CD4-positive, alpha-beta T cell treated with Interleukin-12 subunit alpha and Interleukin-12 subunit beta, for 1 hour (primary cell): ENCODE measurements at places on chromosomes 4 and X.

GRCh38 chrX:153667956-153668396 is 5.6 kb downstream of the PNCK start:
- peak; percentile 76 for DNase-seq

- DNase-seq, result no peak
These were observed 49.6 kb downstream of the PROM1 start for GRCh38 chr4:16034010-16034748.

GRCh38 chr4:36854554-36854953 is 390.0 kb upstream of the NWD2 start:
- no peak for DNase-seq

DNA sequence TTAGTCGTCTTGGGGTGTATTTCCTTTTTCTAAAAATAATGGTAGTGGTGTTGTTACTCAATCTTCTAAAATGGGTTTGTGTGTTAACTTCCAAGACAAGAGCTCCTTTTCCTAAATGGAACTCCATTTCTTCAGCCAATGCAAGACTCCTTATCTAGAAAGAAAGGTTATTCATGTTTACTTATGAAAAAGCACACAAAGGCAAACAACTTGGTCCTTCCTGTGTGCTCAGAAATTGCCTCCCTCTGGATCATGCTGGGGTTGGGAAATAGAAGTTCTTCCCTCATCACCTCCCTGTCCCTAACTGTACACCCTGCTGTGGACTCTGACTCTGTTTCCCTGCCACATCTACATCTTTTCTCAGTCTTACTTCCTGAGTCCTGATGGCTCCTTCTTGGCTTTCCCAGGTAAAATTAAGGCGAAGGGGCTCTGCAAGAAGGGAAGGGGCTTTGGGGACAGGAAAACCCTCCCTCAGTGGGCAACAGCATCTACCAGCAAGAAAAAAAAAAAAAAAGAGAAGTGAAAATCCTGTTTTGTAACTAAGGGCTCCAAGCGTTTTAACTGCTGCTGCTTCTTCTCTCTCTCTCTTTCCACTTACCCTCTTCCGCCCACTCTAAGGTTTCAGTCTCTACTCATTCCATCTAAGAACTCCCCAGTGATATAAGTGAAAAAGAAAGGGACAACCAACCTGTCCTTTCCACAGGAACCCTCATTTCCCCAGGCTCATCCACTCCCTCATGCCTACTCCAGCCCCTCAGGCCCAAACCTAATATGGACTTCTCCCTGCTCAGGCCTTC is 19.8 kb upstream of the TASL start:
- DNase-seq, result no peak

GRCh38 chr4:119683518-119683917 is 54.9 kb upstream of the PDE5A start:
- no peak for DNase-seq

GRCh38 chrX:118346258-118347094 is 570 bp downstream of the WDR44 start:
- DNase-seq, result peak; percentile 52

DNA sequence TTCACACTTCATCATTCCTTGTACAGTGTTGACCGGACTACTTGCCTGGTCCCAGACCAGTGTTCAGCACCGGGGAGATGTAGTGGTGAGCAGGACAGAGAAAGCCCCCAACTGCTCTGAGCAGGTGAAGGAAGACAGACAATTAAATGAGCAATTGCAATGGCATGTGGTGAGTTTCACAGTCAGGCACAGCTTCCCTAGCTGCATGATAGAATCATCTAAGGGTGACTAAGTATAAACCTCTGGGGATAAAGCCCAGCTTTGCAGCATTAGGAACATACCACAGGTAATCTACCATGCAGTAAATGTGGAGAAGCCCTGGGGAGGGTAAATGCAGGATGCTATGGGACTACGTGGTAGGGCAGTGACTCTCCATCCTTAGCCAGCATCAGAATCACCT is 47.8 kb downstream of the TMA16 start:
- DNase-seq, result no peak

DNA sequence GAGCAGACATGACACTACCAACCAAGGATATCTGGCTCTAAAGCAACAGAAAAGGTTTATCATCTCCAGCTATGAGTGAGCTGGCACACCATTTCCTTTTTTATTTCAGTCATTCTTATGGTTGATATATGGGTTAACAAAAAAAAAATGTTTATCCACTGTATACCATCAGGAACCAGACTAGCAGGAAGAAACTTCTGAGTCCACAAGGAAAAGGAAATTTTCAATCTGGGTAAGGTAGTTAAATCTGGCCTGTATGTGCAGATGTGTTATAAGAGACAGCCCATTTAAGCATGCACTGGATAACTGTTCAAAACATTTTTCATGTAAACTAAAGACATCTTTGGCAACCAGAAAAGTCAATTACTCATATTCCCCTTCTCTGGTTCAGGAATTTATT is 35.0 kb downstream of the AMMECR1 start:
- no peak for DNase-seq

- no peak for DNase-seq
These were observed 82.3 kb downstream of the FREM3 start for GRCh38 chr4:143617994-143618679.

DNA sequence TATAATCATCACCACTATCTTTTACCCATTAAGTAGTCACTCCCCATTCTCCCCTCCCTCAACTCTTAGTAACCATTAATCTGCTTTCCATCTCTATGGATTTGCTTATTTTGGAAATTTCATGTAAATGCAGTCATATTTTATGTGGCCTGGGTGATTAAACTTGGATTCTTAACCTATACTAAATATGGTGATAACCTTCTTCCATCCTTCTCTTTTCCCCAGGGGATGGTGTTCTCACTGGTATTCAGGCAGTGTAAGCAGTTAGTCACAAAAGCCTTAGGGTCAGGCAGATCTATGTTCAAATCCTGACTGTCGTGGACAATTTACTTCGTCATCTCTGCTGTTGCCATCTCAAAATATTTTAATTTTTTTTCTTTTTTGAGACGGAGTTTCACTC is 29.6 kb downstream of the RAB40AL start:
- DNase-seq, result no peak

- DNase-seq, result peak; percentile 3
These were observed 69.5 kb downstream of the PDE5A start for GRCh38 chr4:119559044-119559647.

GRCh38 chr4:11483046-11483445 is 54.4 kb upstream of the HS3ST1 start:
- no peak for DNase-seq

DNA sequence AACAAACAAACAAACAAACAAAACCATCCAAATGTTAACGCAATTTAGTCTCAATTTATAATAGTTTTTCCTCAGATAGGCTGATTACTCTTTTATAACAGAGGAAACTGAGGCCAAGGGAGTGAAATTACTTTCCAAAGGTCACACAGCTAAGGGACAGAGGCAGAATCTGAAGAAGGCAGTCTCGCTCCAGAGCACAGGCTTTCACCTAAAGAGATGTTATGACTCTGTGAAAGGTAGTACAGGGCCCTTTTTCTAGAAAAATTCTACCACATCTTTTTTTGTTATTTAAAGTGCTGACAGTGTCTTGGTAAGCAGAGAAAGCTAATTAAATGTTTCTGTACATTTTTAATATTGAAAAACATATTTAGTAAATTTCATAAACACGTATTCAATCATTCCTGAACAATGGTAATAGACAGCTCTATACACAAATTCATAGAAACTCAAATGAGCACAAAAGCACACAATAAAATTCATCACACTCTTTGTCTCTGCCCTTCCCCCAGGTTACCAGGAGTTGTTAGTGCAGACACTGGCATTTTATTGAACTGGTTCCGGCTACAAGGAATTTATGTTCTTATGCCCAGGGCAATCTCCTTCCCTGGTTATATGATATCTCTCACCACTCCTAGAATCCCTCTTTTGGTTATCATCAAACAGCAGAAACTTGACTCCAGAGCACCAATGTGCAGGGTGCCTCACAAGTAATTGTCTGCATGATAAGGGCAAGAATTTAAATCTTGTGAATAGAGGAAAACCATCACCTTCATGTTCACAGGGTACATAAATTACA is 7.7 kb upstream of the APBB2 start:
- DNase-seq, result no peak

GRCh38 chrX:920234-920799 is 289.7 kb downstream of the SHOX start:
- DNase-seq, result no peak

DNA sequence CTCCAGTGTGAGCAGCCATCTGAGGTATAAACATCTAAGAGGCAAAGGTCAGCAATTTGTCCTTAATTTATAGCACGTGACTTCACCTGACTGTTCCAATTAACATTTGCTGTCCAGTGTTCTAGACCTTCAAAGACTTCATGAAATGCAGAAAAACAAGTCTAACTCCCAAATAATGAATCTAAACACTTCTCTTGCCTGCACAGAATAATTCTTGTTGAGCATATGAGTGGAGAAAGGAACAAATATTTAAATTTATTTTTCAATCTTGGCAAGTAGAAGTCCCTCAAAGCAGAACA is 12.0 kb downstream of the RFC1 start:
- no peak for DNase-seq

- no peak for DNase-seq
These were observed 313.9 kb upstream of the NWD2 start for GRCh38 chr4:36930562-36931111.

DNA sequence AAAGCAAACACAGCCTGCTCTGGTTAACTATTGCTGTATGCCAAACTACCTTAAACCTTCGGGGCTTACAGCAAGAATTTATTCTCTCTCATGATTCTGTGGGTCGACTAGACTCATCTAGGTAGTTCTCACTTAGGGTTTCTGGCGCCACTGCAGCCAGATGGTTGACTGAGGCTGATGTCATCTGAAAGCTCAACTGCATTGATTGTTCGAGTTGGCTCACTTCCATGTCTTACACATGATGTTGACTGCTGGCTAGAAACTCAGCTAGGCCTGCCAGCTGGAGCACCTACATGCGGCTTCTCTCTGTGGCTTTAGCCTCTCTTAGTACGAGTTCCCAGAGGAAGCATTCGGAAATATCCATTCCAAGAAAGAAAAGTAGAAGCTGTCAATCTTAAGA is 103.2 kb downstream of the SRPX start:
- DNase-seq, result no peak

GRCh38 chrX:66045894-66046293 is 6.0 kb upstream of the VSIG4 start:
- DNase-seq, result no peak

DNA sequence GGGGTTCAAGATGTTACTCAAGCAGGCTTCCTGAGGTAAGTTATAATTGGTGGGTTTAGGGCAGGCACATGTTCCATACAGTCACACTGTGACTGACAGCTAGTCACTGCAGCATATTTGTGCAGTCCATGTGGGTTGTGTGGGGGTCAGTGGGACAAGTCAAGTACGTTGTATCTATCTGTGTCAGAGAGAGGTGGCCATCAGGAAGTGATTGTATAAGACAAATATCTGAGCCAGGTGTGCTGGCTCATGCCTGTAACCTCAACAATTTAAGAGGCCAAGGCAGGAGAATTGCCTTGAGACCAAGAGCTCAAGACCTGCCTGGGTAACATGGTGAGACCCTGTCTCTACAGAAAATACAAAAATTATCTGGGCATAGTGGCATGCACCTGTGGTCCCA is 509.3 kb downstream of the CENPC start:
- no peak for DNase-seq

- DNase-seq, result no peak
These were observed 469.2 kb upstream of the DIPK2B start for GRCh38 chrX:45669715-45670340.

GRCh38 chr4:121784975-121785374 is 16.1 kb upstream of the EXOSC9 start:
- DNase-seq, result no peak

DNA sequence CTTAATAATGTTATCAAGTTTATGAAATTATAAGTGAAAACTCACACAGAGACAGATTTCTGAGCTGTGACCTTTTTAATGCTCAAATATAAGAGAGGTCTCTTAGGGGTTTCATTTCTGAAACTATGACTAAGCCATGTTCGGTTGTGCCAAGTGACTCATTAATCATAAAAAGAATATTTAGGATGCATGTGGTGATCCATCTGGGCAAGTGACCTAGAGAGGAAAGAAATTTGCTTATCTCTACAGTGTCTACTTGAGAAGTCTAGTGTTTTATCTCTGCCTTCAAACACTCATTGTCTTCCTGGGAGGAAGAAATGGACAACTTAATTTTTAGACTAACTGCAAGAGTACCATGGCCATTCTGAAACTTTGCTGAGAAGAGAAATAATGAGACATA is 545.3 kb upstream of the GRID2 start:
- DNase-seq, result no peak

DNA sequence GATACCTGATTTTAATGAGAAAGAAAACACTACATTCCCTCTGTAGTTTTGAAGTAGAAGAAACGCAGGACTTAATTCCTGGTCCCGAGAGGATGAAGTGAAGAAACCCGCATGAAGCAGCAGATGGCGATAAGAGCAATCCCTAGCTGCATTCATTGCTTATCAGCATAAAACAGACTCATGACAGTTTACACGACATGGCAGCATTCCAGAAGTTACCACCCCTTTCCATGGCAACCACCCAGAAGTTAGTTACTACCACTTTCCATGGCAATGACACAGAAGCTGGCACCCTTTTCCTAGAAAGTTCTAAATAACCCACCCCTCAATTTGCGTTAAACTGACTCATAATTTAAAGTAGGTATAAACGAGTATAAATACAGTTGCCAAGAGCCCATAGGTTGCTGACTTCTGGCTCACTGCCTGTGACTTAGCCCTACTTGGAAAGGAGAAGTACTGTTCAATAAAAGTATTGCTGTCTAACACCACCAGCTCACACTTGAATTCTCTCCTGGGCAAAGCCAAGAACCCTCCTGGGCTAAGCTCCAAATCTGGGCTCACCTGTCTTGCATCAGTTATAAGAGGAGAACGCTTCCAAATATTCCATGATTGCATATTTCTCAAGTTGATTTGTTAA is 5.5 kb upstream of the XAGE2 start:
- no peak for DNase-seq

DNA sequence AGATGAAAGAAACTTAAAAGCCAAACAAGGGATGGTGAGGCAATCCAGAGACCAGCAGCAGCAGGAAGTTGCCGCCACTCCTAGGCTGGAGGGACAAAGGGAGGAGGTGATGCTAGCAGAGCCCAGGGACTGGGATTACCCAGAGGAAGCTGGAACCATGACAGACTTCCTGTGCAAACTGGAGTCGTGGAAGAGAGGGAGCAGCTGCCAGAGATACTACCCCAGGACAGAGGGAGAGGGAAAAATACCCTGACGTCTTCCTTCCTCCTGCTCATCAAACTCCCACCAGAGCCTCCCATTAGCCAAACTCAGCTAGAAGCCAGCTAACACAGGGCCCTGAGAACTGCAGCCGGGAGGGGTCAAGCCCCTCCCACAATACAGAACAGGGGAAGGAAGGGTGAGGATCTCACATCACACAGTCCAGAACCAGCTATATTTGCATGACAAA is 101.2 kb upstream of the KLF3 start:
- DNase-seq, result no peak

GRCh38 chr4:138192113-138192512 is 50.0 kb downstream of the SLC7A11 start:
- DNase-seq, result no peak
